ENCODE measurements at places on chromosomes 2 and 18.

GRCh38 chr2:76851000-76851399 is 671.2 kb downstream of the LRRTM4 start:
- no peak for DNase-seq

DNA sequence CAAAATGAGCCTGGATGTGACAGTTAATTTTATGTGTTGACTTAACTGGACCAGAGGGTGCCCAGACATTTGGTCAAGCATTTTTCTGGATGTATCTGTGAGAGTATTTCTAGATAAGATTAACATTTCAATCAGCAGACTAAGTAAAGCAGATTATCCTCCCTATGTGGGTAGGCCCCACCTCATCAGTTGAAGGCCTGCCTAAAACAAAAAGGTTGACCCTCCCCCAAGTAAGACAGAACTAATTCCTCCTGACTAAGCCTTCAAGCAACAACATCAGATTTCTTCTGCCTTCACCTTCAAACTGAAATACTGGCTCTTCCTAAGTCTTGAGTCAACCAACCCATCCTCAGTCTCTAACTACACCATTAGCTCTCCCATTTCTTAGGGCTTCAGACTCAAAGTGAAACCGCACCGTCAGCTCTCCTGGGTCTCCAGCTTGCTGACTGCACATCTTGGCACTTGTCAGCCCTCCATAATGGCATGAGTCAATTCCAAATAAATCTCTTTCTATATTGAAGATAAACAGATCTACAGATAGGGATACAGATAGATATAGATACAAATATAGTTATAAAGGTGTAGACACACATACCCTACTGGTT is 47.9 kb downstream of the MEMO1 start:
- DNase-seq = no peak

DNA sequence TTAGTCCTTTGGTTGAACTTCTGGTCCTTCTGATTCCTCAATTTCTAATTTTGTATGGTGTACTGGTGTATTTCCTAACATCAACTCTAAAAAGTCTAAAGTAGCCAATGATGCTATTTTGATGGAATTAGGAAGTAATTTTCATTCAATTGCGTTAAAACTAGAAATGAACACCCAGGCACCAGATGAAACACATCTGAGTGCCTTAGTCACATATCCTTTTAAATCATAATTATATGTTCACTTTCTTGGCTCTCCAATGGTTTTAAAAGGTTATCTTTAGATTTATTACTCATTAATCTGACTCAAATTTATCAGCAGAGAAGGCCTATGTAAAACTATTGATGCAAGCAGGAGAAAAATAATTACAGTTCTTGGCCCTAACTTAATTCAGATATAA is 119.7 kb downstream of the GAREM1 start:
- no peak for DNase-seq

DNA sequence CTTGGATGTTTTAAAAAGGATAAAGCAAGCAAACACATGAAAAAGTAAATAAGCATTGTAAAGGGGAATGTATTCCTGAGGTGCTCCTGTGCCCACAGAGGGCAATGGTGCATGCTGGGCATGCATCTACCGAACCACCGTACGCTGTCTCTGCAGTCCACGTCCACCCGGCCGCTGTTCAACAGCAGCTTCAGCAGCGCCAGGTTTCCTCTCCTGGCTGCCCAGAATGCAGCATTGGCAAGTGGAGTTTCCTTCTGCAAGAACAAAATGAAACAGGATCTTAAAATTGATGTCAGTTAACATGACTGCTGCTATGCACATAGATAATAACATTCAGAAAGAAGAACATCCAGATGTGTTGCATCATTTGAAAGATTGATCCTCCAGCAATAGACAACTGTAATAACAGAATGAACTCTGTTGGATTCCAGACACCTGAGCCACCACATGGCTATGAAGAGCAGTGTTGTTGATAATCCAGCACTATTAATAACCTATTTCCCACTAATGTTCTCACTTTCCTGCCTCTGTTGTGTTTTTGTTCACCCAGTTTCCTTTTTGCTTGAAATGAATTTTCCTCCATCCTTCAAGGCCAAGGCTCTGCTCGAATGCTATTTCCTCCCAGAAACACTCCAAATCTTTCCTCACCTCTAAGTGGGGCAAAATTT is 13.6 kb downstream of the ANKRD29 start:
- DNase-seq = no peak
